ENCODE measurements at places on chromosomes 2 and 18.

DNA sequence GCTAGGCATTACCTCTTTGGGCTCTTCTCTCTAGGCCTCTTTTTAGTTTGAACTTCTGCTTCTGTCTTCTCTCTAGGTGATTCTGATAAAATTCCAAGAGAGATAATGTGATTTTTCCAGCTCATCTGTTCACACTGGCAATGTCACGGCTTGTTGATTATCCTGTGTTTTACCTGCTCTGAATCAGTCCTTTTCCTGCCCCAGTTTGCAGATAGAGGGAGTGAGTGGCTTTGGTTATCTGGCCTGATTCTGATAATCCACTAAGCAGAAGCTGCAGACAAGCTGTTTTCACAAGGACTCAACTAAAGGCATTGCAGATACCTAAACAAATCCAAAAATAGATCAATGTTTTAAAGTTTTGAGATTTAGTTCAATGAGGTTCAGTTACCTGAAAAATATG lies 111.9 kb downstream of the DCC start:
- DNase-seq, result no peak

- no peak for DNase-seq
Observed at GRCh38 chr2:11932048-11932512, 185.6 kb downstream of the LPIN1 start.

DNA sequence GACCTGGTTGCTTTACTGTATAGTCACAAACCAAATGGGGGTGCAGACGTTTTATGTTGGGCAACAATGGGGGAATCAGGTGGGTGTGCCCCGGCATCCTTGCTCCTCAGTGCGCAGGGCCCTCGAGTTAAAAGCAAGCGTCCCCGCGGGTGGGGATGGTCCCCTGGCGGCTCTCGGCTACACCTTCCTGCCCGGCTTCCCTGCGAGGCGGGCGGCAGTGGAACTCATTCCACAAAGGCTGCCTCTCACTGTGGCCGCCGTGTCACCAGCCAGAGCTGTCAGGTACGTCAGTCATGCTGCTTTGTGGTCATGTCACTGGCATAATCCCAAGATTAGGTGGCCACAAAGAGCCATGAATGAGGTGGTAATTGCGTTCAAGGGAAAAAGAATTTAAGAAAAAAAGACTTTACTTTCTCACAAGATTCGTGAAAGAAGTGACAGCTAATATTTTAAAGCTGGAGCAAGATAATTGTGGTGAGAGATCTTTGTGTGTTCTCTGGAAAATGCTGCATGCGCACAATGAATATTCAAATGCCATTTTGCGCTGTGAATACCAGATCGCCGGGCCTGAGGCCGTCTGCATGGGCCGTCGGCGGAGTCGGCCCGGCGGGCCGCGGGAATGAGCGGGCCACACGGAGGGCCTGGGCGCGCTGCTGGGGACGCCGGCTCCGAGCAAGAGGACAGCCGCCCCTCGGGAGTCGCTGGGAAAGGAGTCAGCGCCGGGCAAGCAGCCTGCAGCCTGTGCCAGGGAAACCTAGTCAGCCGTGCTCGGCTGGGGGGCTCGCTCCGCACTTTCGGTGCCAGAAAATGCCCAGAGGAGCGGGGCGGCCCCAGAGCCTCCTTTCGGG lies 82.3 kb upstream of the LDLRAD4 start:
- peak; percentile 39 for DNase-seq

- no peak for DNase-seq
Observed at GRCh38 chr2:145546091-145546490, 1026.2 kb upstream of the ZEB2 start.
